ENCODE measurements at places on chromosomes 6 and 20.

GRCh38 chr6:1468126-1468525 is 78.8 kb downstream of the FOXF2 start:
- DNase-seq = no peak

GRCh38 chr6:116412270-116412669 is 41.5 kb downstream of the DSE start:
- DNase-seq = no peak

GRCh38 chr6:81834141-81834681 is 81.7 kb upstream of the TENT5A start:
- DNase-seq = no peak

DNA sequence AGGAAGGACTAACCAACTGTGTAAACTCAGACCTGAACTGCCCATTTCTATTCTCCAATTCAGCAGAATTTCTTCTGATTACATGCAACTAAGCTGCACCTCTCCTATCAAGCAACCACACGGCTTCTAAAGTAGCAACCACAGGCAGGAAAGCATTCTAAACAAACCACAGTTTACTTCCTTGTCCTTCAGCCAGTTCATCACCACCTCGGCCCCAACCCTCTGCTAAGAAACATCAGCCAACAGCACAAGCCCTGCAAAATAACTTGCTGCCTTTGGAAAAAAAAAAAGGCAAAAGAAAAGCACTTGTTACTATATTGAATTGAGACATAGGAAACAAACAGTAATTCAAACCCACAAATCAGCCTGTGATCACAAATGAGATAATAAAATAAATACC is 140.3 kb downstream of the NFATC2 start:
- DNase-seq = no peak
